ENCODE measurements at places on chromosomes 16 and 17.

GRCh38 chr17:70098030-70098429 lies 23.0 kb downstream of the KCNJ16 start:
- no peak for DNase-seq

- DNase-seq, result no peak
Measured at GRCh38 chr17:82979718-82980117, 99.7 kb upstream of the METRNL start.

DNA sequence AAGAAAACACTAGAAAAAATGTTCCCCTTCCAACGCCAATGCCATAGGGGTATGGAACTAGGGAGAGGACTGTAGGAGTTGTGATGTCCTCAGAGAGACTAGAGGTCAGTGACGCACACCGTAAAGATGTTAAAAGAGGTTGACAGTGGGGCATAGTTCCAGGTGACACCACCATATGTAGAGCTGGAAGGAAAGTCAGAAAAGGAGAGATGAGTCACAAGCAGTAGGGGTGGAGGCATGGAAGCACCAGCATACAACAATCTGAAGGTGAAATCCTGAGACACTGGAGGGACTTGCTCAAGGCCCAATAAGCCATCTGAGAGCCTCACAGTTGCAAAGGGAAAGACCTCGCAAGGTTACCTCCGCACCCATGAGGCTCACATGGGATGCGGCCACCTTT lies 76.0 kb downstream of the ZNF18 start:
- DNase-seq, result no peak

GRCh38 chr17:69198238-69198637 lies 30.4 kb downstream of the ABCA10 start:
- DNase-seq, result no peak

DNA sequence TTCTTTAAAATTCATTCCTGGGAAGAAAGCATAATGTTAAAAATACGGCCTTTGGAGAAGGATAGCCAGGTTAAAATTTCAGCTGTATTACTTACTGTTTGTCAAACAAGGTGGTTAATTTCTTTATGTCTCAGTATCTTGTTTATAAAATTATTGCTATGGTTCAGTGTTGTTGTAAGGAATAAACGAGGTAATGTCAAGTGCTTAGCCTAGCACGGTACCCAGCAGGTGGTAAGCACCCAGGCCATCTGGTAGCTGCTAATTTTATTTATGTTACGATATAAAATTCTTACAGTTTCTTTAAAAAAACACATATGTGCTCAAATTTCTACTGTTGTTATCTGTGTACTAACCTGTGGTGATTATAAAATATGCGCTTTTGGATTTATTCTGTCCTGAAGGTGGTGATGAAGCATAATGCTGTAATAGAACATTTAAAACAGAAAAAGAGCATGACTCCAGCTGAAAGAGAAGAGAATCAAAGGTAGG lies 48.9 kb downstream of the C17orf58 start:
- no peak for DNase-seq

DNA sequence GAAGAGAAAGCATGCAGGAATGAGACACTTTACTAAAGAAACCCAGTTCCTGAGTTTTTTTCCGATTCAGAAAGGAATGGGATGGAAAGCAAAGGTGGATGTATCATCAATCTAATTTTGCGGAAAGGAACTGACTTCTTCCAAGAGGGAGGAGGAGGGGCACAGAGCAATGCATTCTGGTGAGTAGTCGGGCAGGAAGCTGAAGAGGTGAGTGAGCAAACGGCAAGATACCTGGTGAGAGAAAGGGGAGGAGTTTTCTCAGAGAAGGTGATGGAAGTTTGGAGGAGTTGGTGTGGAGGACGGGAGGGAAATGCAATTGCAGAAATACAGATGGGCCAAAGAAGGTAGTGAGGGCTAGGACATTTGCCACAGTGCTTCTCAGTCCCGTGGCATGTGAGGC lies 713.2 kb downstream of the KCNJ2 start:
- DNase-seq, result no peak

DNA sequence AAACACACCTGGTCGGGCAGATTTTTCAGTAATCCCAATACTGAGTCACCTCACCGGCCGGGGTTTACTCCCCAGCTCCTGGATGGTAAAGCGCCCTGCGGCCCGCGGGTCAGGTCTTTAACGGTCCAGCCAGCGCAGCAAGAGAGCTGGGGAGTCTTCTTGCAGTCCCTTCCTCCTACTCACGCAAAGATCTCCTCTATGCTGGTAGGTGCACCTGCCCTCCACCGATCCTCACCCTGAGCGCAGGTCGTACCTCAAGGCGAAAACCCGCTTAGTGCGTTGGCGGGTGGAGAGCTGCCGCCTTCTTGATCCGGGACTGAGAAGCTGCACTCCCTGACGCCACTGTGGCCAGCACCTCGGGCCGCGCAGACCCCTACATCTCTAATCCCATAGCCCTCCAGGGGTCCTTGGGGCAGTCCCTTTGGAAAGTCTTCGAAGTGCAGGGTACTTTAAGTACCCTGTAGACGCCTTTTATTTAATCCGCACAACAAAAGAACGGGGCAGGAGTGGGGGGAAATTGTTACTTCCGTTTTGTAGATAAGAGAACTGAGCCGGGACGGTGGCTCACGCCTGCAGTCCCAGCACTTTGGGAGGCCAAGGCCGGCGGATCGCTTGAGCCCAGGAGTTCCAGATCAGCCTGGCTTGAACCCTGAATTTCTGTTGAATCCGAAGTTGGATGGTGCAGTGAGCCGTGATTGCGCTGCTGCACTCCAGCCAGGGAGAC lies 10.4 kb upstream of the HOXB13 start:
- DNase-seq, result no peak

- DNase-seq, result no peak
Measured at GRCh38 chr16:35744084-35744483, 2284.7 kb downstream of the TP53TG3F start.

DNA sequence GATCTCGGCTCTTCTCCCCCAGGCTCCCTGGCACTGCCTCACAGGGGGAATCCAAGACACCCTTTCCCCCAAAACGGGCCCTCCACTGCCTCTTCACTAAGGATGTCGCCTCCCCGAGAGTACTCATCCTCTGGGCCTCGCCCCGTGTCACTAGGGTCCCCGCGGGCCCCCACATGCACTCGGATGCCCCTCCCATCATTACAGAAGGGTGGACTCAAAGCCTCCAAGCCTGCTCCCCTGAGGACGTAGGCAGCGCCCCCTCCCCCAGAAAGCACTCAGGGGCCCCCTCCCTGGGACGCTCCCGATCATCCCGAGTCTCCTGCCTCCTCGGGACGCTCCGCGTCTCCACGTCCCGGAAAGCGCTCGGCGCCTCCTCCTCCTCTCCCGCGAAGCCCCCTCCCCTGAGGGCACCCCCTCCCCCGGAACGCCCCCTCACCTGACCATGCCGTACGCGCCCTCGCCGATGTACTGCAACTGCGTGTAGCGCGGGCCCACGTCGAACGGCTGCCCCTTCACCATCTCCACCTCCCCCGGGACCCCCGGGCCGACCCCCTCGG lies 338 bp downstream of the MAPK3 start:
- DNase-seq, result no peak

DNA sequence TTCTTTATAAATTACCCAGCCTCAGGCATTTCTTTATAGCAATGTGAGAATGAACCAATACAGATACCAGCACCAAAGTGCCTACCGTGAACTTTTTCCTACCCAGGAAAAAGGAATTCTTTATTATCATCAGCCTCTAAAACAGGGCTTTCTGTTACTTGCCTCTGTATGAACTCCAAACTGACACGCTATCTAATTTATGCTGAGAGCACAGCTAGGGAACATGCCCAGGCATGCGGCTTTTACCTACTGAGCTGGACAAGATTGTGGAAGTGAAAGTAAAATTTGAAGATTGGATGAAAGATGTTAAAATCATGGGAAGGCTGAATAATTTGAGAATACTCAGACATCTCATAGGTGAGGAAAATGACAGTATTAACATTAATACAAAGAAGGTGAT lies 24.4 kb upstream of the ADCY9 start:
- peak; percentile 92 for DNase-seq

GRCh38 chr16:11783319-11784037 lies 13.6 kb downstream of the ZC3H7A start:
- DNase-seq, result no peak

- no peak for DNase-seq
Measured at GRCh38 chr16:66334853-66335574, 31.5 kb upstream of the CDH5 start.

- DNase-seq, result no peak
Measured at GRCh38 chr17:61579347-61579746, 11.7 kb downstream of the NACA2 start.

DNA sequence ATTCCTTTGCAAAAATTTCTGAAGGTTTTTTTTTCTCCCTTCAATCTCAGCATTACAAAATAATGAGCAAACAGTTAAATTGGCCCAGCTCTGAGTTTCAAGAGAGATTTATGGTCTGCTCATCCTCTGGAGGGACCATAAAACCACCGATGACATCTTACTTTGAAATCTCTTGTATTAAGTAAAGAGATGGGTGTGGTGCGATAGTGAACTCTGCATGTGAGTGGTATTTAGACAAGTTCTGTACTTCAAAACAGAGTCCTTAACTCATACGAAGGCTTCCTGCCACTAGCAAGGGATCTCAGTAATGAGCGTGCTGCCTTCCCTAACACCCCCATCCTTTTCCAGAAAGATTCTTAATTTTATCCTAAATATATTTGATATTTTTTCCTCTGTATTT lies 2.1 kb downstream of the FAM20A start:
- DNase-seq, result no peak

DNA sequence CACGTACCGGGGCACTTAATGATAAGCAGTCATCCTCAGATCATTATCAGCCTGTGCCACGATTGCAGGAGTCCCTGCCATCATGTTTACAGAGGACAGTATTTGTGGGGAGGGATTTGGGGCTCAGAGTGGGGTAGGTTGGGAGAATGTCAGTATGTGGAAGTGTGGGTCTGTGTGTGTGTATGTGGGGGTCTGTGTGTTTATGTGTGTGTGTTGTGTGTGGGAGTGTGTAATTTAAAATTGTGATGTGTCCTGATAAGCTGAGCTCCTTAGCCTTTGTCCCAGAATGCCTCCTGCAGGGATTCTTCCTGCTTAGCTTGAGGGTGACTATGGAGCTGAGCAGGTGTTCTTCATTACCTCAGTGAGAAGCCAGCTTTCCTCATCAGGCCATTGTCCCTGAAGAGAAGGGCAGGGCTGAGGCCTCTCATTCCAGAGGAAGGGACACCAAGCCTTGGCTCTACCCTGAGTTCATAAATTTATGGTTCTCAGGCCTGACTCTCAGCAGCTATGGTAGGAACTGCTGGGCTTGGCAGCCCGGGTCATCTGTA lies 13.5 kb upstream of the EFCAB13 start:
- DNase-seq, result no peak
